Fibroblast of the conjunctiva (primary cell): ENCODE measurements at places on chromosomes 5 and 9.
A peak's percentile ranks its signal among the peaks of the same experiment; 100 is the strongest.

DNA sequence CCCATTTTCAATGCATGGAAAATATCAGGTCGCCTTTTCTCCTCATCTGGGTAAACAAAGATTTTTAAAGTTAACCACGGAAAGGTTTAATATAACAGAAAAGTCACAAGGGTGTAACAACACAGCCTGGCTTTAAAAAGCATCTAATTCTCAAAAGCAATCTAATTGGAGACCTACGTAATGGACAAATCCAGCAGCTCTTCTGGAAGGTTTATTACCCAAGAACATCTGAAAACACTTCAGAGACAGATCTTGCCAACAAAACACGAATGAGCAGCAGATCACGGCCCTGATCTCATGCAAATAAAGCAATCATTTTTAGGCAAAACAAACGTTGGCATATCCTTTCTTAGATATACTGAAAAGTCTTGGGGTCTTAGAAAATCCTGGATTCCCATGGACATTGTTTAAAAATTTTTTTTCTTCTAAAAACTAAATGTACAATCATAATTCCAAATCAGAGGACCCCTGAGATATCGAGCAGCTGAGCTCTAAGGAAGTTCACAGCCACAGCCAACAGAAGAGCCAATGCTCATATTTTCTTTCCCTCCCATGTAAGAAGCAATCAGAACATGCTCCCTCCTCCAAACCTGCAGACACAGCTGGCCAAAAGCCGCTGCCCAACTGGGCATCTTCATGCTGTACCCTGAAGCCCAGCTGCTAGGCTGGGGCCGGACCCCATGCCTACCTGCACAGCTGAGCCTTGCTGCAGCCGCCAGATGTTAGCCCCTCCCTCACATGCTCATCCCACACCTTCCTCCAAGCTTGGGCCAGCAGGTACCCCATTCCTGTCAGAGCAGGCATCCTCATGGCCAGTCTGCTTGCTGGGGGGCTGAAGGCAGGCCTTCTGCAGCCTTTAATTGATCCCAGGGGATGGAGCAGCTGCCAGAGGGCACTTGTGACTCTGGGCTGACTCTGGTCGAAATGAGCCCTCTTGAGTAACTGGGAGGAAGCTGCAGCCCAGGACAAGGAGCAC lies 11.2 kb downstream of the ANKS6 start:
- no peak for DNase-seq

DNA sequence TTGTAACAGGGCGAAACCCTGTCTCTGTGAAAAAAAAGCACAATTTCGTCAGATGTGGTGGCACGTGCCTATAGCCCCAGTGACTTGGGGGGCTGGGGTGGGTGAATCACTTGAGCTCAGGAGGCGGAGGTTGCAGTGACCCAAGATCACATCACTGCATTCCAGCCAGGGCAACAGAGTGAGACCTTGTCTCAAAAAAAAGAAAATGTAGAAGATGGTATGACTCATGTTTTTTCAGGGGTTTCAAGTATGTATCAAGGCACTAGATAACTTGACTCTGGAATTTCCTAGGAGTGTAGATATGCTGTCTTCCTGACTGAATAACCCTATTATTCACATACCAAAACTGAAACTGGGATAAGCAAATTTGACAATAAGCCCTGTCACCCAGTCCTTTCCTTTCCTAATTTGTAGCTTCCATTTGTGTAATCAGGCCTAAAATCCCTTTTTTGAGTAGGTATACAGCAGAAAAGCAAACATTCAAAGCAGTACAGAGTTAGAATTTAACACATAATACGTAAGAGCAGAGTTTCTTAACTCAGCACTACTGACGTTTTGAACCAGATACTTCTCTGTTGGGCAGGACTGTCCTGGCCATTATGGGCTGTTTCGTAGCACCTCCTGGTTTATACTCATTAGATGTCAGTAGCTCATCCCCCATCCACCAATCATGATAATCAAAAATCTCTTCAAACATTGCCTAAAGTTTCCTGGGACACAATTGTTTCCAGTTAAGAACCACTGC lies 17.3 kb upstream of the ANKRD18B start:
- peak; percentile 75 for DNase-seq

- DNase-seq, result no peak
Measured at GRCh38 chr5:128355961-128356360, 182.1 kb downstream of the FBN2 start.

DNA sequence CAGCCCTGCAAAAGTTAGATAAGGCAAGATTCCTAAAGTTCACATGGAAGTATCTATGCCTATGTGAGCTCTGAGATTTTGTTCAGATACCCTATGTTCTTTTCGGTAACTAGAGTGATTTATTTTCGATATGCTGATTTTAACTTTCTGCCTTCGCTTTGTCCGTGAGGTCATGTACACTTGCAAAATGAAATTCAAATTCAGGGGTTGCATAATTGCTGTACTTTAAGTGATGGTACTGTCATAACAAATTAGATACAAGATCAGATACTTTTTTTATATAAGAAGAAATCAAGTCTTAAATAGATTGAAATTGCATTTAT lies 350 bp upstream of the ECPAS start:
- no peak for DNase-seq

DNA sequence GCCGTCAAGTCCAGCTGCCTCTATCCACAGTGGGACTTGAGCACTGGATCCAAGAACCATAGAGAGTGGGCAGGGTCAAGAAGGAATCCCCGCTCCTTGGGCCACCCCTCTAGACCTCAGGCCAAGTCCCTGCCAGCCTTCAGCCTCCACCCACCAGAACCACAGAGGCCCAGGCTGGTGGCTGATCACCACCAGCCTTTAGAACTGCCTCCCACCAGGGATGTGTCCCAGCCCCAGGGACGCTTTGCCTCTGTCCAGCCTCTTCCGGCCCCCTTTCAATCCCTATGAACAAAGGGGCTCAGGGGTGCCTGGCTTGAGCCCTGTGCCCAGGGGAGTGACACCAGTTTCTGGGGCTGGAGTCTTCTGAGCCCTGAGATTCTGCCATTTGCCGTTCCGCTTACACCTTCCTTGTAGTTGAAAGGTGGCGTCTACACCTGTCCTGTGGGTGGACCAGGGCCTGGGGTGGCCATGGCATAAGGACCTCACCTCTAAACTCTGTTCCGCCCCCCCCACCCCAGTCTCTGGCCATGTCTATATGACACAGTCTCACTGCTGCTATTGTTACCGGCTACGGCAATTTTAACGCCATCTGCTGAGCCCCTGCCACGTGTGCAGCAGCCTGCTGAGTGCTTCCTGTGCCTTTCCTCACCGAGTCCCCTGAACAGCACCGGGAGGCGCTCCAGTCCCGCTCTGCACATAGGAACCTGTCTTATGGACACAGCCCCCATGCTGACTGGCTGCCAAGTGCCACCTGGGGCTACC lies 35.7 kb upstream of the ORM1 start:
- no peak for DNase-seq

- no peak for DNase-seq
Measured at GRCh38 chr9:136399176-136400037, 563 bp downstream of the SNAPC4 start.

DNA sequence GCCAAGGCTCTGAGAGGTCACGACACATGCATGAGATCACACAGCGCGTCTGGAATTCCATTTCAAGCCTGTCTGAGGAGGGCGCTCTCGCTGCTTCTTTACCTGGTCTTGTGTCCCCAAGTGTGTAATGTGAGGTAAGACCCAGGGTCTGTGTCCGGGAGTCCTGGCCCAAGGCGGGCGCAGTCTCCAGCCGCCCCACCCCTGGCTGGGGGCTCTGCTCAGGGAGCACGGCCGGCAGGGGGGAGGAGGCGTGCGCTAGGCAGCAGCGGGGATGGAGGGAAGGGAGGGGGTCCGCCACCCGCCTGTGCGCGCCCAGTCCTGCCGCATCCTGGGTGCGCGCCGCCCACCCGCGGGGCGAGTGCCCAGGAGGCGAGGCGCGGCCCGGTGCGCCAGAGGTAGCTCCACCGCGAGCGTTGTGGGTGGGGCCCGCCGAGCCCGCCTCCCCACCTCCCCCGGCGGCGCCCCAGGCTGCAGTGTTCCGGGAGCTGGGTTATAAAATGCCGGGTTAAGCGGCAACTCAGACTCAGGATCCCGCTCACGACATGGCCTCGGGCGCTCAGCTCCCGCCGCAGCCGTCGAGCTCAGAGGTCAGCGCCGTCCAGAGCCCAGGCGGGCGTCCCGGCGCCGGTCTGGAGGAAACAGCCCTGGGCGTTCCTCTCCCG lies at the start of gene CCNI2:
Gene CCNI2, plus strand, starts transcription at position 473 of the 662 bp plus-strand sequence. Its CDS starts 70 bp downstream, at position 543.
- no peak for DNase-seq

- no peak for DNase-seq
Measured at GRCh38 chr5:96717874-96718273, 55.7 kb downstream of the CAST start.

- no peak for DNase-seq
Measured at GRCh38 chr5:52856564-52856963, 68.8 kb downstream of the ITGA1 start.

- DNase-seq, result peak; percentile 47
Measured at GRCh38 chr9:133994353-133995011, 2.4 kb upstream of the VAV2 start.

- no peak for DNase-seq
Measured at GRCh38 chr5:21831145-21831787, 1021.9 kb downstream of the CDH12 start.

GRCh38 chr9:86763791-86764190 lies 183.5 kb downstream of the GAS1 start:
- no peak for DNase-seq

DNA sequence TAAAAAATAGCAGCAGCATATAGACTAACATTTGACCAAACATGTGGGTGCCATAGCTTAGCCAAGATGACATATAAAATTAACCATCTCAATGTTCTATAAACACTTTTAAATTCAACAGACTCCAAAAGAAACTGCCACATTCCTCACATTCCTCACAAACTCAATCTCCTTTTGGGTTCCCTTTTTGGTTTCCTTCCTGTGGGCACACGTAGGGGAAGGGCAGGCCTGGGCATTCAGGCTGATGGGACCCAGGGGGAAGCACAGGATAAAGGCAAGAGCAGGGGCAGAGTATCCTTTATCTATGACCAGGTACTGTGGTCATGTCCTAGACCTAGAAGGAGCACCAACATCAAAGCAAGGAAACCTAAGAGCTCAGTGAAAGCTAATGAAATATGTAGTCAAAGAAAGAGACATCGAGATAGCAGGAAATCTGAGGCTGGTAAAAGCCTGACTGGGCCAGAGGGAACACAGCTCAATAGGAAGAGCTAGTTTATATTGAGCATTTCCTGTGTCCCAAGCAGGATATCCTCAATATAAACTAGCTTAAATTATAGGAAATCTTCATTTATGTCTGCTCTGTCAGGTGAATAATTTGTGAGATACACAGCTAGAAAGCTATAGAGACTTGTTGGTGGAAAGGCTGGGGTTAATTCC lies 13.6 kb upstream of the ERAP1 start:
- no peak for DNase-seq

- peak; percentile 22 for DNase-seq
Measured at GRCh38 chr5:141330299-141331080, at the start of gene PCDHGA1. Gene PCDHGA1 (plus strand): TSS chr5:141330514.

DNA sequence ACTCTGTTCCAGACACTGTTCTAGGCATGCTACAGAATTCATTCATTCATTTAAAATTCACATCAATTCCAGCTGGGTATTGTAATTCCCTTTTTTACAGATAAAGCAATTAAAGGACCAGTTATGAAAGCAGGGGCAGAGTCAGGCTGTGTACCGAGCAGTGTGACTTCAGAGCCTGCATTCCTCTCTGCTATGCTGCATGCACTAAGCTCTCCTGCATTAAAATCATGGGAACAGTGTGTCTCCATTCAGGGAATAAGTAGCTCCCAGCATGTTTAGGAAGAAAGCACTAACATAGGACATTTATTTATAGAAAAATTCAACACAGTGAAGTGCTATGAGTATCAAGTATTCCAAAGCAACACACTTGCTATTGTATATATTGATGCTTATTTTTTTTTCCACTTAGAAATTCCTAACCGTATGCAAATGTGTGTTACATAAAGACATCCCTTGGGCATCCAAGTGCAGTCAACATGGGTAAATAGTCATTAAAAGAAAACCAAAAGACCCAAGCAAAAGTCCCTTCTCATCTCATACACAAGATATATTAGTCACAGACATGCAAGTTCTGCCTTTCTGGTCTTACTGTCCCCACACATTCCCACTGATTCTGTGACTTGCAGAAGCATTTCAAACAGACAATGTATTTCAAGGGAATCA lies 173.7 kb downstream of the GABRB2 start:
- DNase-seq, result no peak

DNA sequence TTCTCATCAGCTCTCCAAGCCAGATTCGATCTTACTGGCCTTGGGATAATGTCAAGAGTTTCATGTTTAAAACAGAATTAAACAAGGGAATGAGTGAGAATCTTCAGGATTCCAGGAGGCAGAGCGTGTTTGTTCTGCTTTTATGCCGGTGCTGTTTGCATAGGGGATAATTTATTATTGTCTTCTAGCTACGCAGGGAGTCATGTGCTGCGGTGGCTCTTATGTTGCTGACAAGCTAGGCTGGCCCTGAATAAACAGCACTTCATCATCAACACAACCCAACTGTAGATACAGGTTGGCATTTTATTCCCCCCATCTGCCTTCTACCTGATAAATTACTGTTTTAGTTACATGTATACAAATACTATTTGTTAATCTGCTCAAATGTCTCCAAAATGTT lies 47.1 kb upstream of the PCA3 start:
- no peak for DNase-seq

DNA sequence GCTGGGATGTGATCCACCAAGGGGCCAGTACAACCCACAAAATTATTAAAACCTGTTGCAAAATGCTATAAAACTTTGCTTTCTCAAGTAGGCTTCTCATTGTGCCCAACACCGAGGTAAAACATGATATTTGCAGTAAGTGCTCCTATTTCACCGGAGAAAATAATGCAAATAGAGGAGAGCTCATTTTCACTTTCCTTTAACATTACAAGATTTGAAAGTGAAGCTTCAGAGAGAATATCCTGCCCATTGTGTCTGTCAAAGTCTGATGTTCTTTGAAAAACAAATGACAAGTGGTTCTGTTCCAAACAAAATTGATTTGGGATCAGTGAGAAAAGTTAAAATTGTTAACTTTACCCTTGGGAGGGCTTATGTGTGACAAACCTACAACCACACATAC lies 287.1 kb downstream of the KCNN2 start:
- no peak for DNase-seq

- DNase-seq, result no peak
Measured at GRCh38 chr5:104977529-104977928, 1414.9 kb upstream of the NUDT12 start.

GRCh38 chr9:34559624-34560455 lies 29.7 kb downstream of the CNTFR start:
- peak; percentile 26 for DNase-seq

- DNase-seq, result no peak
Measured at GRCh38 chr5:5063533-5063953, 76.6 kb upstream of the ADAMTS16 start.

- peak; percentile 3 for DNase-seq
Measured at GRCh38 chr5:18397891-18398290, 763.6 kb downstream of the TAF11L14 start.

DNA sequence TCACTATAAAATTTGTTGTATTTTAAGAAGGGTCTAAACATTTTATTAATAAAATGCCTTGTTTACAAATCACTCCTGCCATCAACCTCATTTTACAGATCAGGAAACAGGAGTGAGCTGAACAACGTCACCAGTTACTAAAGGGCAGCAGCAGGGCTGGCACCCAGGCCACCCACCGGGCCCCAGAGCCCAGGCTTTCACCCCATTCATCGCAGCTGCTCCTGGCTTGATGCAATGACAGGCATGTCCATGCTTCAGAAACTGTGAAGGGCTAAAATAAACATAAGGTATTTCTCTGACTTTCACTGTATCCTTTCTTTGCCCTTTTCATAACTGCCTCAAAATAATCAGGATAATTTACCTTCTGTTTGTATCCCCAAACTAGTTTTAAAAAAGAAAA lies 18.1 kb downstream of the MED27 start:
- no peak for DNase-seq
